Stimulated activated CD4-positive, alpha-beta T cell treated with anti-CD3 and anti-CD28 coated beads, Interleukin-4, amount 100 ng/mL, for 1 hour (primary cell): ENCODE measurements at places on chromosomes 5 and 9.
A peak's percentile ranks its signal among the peaks of the same experiment; 100 is the strongest.

DNA sequence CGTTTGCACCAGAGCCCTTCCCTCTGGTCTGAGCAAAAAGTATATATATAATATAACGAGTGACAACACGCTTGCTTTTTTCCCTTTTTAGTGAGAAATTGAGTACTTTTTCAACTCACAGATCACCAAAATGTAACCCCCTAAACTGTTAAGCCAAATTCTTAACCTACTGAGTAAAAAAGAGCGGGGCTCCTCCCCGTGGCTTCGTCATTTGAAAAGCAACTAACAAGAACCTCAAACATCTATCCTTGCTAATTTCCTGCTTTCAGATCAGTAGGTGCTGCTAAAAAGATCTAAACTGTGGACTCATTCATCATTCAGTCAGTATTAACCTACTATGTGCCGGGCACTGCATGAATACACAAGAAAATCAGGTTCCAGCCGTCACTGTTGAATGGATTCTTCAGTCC lies 1.0 kb upstream of the PTBP3 start:
- DNase-seq: peak; percentile 53

GRCh38 chr5:99721506-99721905 lies 792.7 kb upstream of the CHD1 start:
- DNase-seq: no peak

- no peak for DNase-seq
Measured at GRCh38 chr9:121954477-121955140, 138.5 kb downstream of the TTLL11 start.

DNA sequence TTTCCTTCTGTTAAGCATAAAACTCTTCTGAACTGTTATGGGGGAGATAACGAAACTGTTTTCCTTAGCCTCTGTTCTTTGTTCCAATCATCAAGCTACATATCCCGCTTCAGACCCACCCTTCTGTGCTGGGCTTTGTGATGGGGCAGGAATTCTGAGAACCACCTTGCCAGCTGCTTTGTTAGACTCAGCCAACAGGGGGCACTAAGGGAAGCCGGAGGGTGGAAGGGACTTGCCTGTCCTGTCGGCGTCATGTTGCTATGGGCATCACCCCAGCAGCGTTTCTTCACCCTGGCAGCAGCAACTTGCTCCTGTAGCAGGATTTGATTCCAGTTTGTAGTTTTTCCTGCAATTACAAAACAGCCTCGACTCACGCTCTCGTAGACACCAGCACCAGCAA lies 169.1 kb downstream of the CAAP1 start:
- DNase-seq: peak; percentile 4

DNA sequence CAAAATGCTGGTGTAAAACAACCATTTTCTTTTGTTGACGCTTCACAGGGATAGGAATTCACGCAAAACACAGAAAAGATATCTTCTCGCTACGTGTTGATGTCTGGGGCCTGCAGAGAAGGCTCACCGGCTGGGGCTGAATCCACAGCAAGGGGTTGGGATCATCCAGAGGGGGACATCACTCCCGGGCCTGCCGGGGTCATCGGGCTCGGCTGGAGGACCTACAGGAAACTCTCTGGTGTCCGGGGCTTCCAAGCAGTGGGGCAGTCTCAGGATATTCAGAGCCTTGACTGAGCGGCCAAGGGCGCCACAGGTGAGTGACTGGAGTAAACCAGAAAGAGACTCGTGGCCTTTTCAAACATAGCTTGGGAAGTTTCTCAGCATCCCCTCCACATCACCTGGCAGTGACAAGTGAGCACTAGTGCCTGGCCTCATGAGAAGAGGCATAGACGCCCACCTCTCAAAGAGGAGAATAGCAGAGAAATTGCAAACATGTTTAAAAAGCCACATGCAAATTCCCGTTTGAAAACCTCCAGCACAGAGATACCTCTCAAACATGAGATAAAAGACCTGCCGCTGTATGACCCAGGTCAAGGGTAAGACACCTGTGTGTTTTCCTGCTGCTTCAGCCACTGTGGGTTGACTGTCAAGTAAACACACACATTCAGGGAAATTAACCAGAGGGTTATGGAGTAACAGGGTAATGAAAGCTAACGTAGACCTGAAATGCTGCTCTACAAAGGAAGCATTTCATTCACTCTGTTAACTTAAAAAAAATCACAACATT lies 50.8 kb upstream of the SIMC1 start:
- DNase-seq: no peak

GRCh38 chr9:91711755-91712601 lies 238.1 kb downstream of the ROR2 start:
- peak; percentile 54 for DNase-seq

DNA sequence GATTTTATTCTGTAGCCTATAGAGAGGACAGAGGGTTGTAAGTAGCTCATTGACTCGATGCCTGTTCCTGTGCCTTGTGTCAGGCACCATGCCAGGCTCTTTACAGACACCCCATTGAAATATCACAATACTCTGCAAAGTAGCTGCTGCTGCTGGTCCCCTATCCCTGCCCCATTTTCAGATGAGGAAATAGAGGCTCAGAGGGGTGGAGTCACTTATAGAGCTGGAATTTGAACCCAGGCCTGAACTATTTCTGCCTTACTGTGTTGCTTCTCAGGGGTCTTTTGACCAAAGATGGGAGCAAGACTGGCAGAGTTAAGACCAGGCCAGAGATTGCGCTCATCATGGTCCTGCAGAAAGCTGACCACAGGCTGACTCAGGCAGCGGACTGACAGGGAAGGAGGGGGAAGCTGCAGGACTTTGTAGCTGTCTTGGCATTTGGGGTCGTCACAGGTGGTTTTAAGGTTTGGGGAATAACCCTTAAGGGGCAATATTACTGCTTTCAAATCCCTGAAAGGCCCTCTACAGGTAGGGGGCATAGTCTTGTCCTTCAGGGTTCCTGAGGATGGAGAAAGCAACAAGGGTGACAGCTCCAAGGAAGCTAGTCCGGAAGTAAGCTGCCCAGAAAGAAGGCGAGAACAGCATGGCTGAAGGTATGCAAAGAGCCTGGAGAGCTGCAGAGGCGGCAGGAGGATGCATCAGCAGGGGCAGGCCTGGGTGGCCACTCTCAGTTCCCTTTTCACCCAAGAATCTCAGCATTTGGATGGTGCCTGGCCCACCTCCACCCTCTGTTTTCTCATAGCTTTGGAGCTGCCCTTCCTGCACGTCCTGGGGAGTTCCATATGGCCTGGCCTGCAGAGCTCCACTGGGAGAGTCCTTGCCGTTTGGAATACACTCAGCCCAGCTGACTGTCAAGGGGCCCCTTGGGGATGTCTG lies 18.3 kb upstream of the NDST1 start:
- DNase-seq: no peak

- peak; percentile 15 for DNase-seq
Measured at GRCh38 chr5:68369457-68370125, 154.0 kb downstream of the PIK3R1 start.

DNA sequence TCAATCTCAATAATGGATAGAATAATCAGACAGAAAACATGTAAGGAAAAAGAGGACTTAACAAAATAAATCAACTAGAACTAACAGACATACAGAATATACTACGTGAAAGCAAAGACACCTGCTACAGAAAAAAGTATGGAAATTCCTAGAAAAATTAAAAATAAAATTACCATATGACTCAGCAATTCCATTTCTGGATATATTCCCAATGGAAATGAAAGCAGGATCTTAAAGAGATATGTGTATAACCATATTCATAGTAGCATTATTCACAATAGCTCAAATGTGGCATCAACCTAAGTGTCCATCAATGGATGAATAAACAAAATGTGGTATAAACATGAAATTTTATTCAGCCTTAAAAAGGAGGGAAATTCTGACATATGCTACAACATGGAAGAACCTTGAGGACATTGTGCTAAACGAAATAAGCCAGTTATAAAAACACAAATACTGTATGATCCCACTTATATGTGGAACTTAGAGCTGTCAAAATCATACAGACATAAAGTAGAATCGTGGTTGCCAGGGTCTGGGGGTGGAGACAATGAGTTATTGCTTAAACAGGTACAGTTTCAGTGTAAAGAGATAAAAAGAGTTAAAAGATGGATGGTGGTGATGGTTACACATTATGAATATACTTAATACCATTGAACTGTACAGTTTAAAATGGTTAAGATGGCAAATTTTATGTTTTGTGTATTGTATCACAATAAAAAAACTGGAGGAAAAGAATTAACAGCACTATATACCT lies 6.9 kb downstream of the PLAA start:
- no peak for DNase-seq

DNA sequence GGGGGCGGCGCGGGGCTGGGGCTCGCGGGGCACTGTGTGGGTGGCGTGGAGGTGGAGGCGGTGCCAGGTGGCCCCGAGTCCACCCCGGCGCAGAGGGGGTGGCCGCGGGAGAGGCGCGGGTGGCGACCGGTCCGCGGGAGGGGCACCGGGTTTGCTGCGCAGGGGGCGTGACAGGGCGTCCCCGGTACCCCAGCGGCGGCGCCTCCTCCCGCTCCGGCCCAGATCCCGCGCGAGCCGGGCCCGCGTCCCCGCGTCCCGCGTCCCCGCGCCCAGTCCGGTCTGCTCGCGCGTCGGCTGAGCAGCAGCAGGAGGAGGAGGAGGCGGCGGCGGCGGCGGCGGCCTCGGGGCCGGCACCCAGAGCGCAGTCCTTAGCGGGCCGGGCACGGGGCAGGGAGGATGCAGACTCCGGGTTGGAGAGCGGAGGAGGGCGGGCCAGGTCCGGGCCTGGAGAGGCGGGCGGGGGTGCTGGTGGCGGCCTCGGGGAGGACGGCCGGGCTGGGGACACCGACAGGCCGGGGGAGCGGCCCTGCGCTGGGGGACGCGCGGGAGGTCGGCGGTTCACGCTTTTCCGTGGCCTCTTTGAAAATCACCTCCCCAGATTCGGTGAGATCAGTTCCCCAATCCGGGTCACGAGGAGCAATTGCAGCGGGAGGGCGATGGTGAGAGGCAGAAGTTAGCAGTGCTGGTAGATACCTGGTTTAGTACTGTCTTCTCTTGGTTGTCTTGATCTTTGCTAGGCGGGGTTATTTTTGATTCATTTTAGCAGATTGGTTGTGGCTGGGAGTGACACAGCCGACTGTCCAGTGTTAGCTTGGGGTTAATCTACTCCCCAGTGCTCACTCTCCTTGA lies 1.7 kb downstream of the TRIO start:
- DNase-seq: peak; percentile 25

DNA sequence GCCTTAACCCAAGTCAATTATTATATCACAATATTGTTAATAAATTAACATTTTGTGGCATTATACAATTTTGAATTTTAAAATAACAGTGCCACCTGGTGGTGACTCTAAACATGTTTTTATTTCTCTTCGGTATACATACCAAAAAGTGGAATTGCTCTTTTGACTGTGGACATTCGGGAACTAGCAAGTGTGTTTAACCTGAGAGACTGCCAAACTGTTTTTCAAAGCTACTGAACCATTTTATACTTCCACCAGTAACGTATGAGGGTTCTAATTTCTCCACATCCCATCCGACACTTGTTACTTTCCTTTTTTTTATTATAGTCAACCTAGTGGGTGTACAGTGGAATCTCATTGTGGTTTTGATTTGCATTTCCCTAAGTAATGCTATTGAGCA lies 18.3 kb upstream of the HSDL2 start:
- DNase-seq: no peak

- no peak for DNase-seq
Measured at GRCh38 chr5:162990856-162991497, 446.4 kb upstream of the CCNG1 start.

DNA sequence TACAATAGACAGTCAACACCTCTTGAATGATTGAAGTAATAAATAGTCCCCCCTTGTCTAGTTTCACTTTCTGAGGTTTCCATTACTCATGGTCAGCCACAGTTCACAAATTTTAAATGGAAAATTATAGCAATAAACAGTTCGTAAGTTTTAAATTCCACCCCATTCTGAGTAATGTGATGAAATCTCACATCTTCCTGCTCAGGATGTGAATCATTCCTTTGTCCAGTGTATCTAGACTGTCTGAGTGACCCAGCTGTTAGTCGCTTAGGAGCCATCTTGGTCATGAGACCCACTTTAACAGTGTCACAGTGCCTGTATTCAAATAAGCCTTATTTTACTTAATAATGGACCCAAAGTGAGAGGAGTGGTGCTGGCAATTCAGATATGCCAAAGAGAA lies 311.6 kb upstream of the PRR16 start:
- DNase-seq: no peak

DNA sequence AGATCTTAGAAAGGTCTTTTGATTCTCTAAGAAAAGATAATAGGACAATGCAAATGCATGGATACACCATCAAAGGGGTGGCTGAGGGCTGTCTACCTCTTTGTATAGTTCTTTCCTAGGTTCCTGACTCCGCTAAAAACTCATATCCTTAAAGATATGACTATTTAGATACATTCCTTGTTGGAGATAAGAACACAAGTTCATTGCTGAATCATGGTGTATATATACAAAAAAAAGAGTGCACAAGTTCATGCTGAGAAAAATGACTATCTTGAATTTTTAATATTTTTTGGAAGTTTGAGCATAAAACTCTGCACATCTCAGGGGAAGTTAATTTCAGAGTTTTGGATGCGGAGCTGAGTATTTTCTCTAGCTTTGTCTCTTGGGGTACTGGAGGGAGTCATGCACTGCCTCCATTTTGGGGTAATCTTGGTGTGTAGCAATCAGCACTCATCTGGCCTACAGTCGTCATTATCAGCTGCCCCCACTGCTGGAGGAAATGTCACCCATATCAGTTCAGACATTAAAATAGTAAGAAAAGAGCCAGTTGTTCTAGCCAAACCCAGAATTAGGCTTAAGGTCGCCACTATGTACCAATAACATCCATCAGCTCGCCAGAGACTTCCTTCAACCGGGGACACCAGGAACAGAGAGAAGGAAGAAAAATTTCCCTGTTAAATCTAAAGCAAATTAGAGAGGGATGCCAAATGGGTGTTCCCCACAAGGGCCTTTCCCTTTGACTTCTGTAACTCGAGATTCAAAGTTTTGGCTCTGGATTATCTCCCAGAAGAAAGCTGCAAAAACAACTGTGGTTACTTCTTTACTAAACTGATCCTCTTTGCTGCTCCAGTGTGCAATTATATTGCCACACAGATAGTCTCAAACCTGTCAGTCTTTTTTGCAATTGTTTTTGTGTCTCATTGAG lies 49.0 kb downstream of the PTTG1 start:
- DNase-seq: no peak

DNA sequence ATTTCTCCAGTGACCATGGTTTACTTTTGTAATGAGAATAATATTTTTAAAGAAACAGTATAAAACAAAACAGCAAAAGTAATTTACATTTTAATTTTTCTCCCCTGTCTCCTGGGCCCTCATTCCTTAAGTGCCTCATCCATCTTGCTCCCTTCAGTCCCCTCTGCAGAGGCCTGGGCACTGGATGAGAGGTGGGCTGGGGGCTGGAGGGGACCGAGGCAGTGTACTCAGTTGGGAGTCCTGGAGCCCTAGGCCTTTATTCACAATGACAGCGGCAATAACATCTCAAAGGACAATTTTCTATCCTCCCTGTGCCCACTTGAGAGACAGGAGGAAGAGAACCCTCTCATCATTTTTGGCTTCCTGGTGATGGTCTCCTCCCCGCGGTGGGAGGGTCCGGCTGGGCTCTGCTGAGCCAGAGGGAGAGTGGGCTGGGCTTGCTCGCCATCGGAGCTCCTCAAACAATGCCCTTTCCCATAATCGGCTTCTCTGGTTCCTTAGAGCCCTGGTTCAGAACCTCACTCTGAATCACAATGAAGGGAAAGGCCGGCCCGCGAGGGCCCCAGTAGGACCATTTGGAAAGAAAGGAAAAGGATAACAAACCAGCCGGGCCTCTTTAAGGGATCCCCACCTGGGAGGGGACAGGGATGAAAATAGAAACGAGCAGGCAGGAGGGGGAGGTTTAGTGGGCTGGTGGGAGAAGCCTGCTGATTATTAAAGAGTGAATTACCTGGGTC lies 9.7 kb upstream of the SMIM32 start:
- DNase-seq: no peak

- DNase-seq: no peak
Measured at GRCh38 chr5:82418608-82418950, 140.4 kb upstream of the RPS23 start.
